ENCODE measurements at places on chromosomes 6 and 20.

DNA sequence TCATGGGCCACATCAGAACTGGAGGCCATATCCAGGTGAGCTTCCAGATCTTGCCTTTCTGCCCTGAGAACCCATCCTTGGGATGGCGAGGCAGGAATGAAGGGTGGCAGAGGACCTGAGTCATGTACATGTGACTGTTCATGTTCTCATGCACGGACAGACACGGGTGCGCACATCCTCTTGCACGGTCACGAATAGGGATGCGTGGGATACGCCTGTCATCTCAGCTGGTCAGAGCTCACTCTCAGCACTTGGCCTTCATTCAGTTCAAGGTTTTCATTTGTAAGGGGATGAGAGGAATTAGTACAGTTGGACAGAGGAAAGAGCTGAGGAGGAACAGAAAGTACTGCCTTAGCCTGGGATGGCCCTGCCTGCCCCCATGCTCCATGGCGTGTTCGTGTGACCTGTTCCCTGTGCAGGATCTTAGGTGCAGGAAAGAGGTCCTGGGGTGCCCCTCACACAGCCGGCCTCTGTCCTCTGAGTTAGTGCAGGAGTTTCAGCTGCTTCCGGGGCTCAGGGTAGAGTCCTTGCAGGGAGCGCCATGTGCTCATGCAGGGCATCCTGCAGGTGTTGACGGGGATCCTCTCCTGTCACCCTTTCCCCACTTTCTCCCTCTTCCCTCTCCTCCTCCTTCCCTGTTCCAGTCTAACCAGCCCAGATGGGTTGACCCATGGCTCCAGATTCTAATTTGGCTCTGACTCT is 173.4 kb downstream of the DTNBP1 start:
- no peak for DNase-seq

DNA sequence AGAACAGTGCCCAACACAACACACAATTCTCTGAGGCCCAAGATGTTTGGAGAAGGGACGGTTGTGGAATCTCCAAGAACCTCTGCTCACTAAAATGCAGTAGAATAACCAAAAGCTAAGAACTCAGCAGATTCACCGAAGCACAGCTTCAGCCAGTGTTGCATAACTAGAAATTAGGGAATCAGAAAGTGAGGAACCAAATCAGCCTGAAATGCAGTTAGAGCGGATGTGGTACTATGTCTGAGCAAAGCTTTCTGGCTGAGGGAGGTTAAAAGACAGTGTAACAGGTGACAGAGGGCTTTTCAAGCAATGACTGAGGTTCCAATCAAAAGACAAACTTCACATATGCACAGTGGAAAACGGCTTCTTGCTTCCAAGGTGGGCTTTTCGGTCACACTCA is 197.9 kb upstream of the KCNK16 start:
- DNase-seq = no peak

- no peak for DNase-seq
These were observed 132.4 kb upstream of the MAN1A1 start for GRCh38 chr6:119481976-119482375.

GRCh38 chr6:52457096-52457495 is 37.0 kb downstream of the EFHC1 start:
- DNase-seq = no peak

DNA sequence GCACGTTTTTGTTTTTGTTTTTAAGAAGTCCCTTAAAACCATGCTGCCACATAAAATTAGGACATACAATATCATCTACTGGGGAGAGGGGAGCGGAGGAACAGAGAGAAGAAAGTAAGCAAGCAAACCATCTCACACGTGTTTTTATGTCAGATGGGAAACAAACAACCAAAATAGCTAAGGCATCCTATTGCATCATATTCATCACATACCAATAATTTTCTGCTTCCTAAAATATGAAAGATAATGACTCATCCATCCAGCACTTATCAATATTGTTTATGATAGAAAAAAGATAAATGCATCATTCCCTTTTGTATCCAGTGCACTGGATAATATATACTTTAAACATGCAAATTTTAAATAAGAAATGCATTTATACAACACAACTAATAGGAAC is 329.6 kb downstream of the RNGTT start:
- DNase-seq = no peak

DNA sequence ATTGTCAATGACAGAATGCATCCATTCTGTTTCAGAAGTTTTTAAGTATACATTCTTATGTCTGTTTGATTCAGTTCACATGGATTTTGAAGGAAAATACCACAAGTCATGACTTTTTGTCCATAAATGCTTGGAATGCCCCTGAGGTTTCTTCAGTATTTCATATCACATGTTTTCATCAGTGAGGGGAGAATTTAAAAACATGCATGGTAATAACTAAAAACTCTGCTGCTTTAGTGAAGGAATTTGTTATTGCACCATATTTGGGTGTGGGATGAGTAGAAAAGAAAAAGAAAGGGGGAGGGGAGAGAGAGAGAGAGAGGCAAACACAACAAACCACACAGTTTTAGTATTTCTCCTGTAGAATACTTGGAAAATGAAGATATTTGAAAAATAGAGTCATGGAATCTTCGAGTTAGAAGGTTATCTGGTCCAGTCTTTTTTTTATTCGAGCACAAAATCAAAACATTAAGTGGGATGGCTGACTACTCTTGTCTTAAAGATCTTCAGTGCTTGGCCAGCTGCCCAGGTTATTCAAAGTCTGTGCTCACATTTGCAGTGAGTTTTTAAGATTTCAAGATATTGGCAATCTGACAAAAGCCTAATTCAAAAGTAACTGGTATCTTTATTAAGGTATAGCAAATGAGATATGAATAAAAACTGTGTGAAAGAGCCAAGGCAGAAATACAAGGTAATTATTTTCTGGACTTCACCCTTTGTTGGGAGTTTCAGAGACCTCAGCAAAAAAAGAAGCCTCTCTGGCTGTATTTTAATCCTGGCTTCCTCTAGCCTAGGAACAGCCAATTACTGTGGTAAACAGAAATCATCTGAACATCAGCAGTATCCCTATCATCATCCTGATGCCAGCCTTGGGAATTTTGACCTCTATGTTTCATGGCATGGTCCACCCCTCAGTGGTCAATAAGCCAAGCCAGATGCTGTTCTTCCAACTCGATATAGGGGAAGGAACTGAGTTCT is 687.9 kb upstream of the CITED2 start:
- DNase-seq = no peak

- DNase-seq = no peak
These were observed 54.3 kb upstream of the GPR31 start for GRCh38 chr6:167211881-167212712.

GRCh38 chr6:13304101-13304500 is 24.2 kb downstream of the TBC1D7 start:
- no peak for DNase-seq

DNA sequence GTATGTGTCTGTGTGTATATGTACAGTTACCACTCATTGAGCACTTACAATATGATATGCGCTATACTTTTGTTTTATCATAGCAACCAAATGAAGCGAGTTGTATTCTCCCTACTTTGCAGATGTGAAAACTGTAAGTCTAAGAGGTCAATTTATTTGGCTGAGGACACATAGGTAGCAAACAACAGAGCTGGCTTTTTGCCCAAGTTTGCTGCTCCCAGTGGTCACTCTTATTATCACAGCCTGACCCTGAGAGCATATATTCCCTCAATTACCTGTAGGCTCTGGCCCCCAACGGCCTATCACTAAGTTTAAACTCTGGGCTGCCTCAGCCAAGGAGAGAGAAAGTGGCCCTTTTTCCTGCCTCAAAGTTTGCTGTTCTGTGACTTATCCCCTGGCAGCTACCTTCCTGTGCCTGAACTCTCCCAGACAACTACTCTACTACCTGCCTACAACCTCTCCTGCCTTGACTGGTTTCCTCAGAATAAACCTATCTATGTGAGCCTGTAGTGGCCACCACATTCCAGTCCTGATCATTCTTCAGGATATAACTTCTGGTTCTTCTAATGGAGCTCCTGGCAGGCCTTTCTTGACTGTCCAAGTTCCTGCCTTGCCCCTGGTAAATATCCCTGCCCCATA is 221.8 kb downstream of the FRK start:
- DNase-seq = peak; percentile 7

GRCh38 chr6:14706378-14706929 is 539.4 kb upstream of the JARID2 start:
- DNase-seq = peak; percentile 80

- no peak for DNase-seq
These were observed 148.1 kb downstream of the UBE3D start for GRCh38 chr6:82917346-82918064.

- DNase-seq = no peak
These were observed 155.6 kb downstream of the FOXC1 start for GRCh38 chr6:1765160-1765903.

- no peak for DNase-seq
These were observed 16.0 kb upstream of the PTCRA start for GRCh38 chr6:42899871-42900270.

DNA sequence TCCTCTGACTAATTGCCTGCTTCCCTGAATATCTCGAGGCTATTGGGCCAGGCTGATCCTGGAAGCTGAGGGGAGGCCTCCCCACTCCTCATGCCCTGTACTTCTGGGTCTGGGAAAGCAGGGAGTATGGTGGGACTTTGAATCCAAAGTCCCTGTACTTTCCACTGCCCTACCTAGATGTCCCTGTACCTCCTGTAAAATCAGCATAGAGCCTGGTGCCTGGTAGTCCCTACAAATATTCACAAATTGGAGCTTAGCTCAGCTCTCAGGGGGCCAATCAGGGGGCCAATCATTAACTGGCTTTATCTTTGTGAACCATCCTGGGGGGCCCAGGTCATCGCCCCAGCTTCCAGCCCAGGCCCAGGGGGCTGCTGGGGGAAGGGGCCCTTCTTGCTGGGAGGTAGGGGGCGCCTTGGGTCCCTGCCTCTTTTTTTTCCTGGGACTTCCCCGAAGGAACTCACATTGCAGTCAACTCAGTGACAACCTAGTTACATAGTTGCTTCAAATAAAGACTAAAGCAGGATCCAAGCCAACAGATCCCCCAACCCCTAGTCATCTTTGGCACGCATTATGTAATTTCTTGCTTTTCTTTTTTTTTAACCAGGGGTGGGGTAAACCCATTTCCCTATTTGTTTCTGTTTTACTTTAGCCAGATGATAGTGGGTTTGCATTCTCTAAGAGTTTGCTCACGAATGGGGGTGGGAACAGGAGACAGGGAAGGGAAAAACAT is 6.9 kb upstream of the VEGFA start:
- no peak for DNase-seq

DNA sequence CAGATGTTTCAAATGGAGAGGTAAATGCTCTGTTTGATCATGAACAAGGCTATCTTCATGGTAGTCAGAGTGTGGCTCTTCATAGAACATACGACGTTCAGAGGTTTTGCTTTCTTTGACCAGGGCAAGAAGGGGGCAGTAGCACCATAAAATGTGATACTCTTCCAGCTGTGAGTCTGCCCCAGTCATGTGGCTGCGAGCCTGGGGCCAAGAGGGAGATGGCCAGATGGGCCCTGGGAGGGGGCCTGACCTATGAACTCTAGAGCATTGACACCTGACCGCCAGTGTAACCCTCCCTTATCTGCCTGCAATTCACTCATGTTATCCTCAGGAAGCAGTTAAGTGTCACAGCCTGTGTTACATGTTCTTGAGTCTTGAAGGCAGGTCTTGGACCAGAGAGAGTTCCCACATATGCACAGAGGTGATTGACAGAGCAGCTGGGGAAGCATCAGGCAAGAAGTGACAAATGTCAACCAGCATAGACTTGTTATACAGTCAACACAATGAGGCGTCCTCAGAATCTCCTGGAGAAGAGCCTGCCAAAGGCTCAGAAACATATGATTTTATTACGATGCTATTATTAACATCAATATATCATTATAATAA is 55.0 kb downstream of the SCML4 start:
- no peak for DNase-seq

- no peak for DNase-seq
These were observed 71.5 kb downstream of the NDUFAF5 start for GRCh38 chr20:13856354-13856753.

- no peak for DNase-seq
These were observed 25.2 kb upstream of the MLN start for GRCh38 chr6:33828764-33829731.

DNA sequence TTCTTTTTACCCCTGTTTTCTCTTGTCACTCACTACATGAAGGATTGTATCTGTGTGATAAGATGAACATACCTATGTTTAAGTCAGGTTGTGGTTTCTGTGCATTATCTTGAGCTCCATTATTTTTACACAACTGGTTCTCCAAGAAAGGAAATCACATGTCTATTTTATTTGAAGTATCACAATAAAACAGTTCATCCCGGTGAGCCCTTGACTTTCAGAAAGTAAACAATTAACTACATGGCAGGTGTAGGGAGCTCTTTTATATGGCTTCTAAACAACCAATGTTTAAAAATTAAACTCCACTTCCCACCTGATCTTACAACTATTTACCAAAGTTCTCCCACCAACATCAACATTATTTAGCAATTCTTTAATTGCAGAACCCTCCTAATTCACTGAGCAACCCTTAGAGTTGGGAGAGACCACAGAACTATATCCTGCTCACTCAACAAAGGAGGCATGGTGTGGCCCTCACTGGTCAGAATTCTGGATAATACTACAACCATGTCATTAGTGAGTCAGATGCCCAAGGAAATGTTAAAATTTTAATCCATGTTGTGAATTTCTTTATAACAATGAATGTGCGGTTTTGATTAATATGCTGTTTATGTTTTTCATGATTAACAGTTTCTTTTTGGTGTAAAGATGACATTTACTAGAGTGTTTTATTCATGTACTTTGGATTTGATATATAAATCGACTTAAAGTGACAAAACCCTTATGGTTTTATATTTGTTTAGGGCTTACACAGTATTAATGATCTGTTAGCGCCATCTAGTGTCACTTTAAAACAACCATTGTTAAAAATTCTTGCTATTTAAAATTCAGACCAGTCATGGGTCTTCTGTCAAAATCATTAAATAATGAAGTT is 50.0 kb upstream of the SCGN start:
- no peak for DNase-seq

DNA sequence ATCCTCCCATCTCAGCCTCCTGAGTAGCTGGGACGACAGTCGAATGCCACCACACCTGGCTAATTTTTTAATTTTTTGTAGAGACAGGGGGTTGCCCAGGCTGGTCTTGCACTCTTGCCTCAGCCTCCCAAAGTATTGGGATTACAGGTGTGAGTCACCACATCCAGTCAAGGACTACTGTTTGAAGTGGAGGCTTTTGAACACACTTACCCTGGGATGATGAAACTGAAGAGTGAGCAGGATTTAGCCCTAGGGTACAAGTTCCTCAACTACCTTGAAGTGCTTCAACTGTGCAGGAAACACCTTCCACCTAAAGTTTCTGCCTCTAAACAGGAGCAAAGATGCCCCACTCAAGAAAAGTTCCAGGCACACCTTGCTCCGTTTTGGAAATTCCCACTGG is 15.7 kb upstream of the PARD6B start:
- DNase-seq = no peak

- no peak for DNase-seq
These were observed 157.6 kb upstream of the INSM1 start for GRCh38 chr20:20210327-20210726.

GRCh38 chr6:157647261-157647915 is 175.7 kb upstream of the SNX9 start:
- DNase-seq = no peak

GRCh38 chr20:57491373-57491772 is 33.6 kb downstream of the CTCFL start:
- DNase-seq = no peak

GRCh38 chr6:106894978-106895702 is 79.4 kb downstream of the CD24 start:
- no peak for DNase-seq
